Aortic smooth muscle cell (primary cell): ENCODE measurements at places on chromosomes 12 and 14. TPM values are rescaled to one million over a fixed set of nuclear protein-coding genes. Genes with fewer than 3 reads are reported as not detected.

KERA gene
- not detected in 2 replicates for total RNA-seq

CLBA1 gene
- 8.8 and 11.1 TPM in 2 replicates for total RNA-seq

DTD2 gene
- 38.9 and 41.1 TPM in 2 replicates for total RNA-seq

VRTN gene
- total RNA-seq = not detected in 2 replicates

RD3L gene
- not detected in 2 replicates for total RNA-seq

SDR9C7 gene
- total RNA-seq = not detected in 2 replicates

ADAMTS20 gene
- not detected in 2 replicates for total RNA-seq

TAS2R7 gene
- not detected in 2 replicates for total RNA-seq

GPR65 gene
- total RNA-seq = 0.12 and 0.26 TPM in 2 replicates

RDH5 gene
- total RNA-seq = 20.5 and 27.5 TPM in 2 replicates

NFKBIA gene
- 50.4 and 54.4 TPM in 2 replicates for total RNA-seq

NANOG gene
- not detected in 2 replicates for total RNA-seq

LRCOL1 gene
- not detected in 2 replicates for total RNA-seq

GALNT8 gene
- under 0.01 TPM in 1 of 2 replicates, not detected in the other for total RNA-seq

WNT5B gene
- 12.9 and 15.2 TPM in 2 replicates for total RNA-seq

REP15 gene
- 1.3 and 2.7 TPM in 2 replicates for total RNA-seq

SYT10 gene
- not detected in 2 replicates for total RNA-seq

LBHD2 gene
- not detected in 2 replicates for total RNA-seq

GNPTAB gene
- 29.7 and 30.4 TPM in 2 replicates for total RNA-seq

CINP gene
- 51.0 and 55.3 TPM in 2 replicates for total RNA-seq

SLC10A1 gene
- total RNA-seq = not detected in 2 replicates

STYX gene
- total RNA-seq = 14.9 and 16.7 TPM in 2 replicates

LHX5 gene
- total RNA-seq = not detected in 2 replicates

MUCL1 gene
- total RNA-seq = not detected in 2 replicates

PPP4R4 gene
- total RNA-seq = 0.06 TPM in 1 of 2 replicates, not detected in the other

MSI1 gene
- total RNA-seq = not detected in 2 replicates

STRAP gene
- 64.5 and 78.3 TPM in 2 replicates for total RNA-seq

ATXN3 gene
- total RNA-seq = 53.1 and 87.5 TPM in 2 replicates
